RWPE1 (cell line): ENCODE measurements at places on chromosomes 16 and 17.
A peak's percentile ranks its signal among the peaks of the same experiment; 100 is the strongest.

DNA sequence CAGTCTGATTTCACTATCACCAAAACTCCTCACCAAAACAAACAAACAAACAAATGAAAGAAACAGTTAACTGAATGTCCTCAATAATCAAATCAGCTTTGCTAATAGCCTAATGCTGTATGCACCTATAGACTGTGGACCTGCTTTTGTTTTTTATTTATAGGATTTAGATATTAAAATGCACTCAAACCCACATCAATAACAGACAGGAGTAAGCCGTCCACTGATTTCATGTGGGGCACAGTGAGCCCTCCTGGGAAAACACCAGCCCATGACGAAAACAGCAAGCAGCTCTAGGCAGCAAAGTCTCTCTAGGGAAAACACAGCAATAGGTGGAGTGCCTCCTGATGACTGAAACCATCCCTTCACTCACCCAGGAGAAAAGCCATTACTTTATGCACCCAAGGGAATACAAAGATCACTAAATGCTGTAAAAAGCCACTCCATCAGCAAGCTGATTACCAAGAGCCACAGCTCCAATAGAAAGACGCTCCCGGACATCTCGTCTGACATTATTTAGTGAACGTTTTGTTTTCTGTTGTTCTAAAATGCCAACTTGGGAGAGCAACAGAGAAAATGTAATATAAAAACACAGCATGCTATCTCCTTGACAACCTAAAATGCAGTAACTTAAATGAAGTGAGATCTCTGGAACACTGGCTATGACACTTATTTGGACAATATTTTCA is 47.8 kb downstream of the ANKFY1 start:
- no peak for DNase-seq

DNA sequence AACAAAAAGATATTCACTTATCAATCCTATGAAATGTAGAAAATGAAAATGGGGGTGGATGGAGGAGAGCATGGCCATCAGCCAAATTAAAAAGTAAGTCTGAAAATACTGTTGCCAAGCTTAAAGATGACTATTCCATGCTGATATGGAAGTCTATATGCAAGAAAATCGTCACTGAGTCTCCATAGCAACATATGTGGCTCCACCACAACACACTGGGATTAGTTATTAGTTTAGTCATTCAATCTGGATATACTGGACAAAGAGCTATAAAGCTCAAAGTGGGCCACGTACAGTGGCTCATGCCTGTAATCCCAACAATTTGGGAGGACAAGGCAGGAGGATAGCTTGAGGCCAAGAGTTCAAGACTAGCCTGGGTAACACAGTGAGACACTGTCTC is 24.7 kb upstream of the PSMD7 start:
- no peak for DNase-seq

DNA sequence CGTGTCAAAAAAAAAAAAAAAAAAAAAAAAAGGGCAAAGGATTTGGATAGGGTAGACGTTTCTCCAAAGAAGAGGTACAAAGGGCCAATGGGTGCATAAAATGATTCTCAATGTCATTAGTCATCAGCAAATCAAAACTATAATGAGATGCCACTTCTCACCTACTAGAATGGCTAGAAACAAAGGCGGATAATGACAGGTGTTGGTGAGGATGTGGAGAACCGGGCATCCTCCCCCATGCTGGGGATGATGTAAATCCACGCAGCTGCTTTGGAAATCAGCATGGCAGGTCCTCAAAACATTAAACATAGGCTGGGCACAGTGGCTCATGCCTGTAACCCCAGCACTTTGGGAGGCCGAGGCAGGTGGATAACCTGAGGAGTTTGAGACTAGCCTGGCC is 9.4 kb downstream of the ITGAX start:
- no peak for DNase-seq

GRCh38 chr17:66126231-66126630 is 65.7 kb downstream of the CEP112 start:
- DNase-seq: no peak

GRCh38 chr17:36640836-36641235 is 39.5 kb downstream of the MRM1 start:
- DNase-seq: no peak

DNA sequence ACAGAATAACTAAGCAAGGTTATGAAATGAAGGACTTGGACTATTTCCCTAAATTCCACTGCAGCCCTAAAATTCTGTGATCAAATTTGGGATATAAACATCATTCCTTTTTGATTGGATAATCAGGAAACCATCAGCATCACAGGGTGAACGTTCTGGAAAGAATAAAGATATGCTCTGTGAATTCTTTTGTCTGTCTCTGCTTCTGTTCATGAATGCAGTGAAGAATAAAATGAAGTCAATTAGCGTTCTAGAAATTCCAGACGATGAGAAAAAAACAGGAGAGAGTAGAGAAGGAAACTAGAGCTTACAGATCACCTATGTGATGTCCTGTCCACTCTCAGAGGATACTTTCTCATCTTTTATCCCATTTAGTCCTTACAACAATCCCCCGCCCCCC is 295.1 kb upstream of the SOX9 start:
- DNase-seq: no peak

GRCh38 chr17:50263331-50264262 is 10.7 kb upstream of the TMEM92 start:
- DNase-seq: no peak

DNA sequence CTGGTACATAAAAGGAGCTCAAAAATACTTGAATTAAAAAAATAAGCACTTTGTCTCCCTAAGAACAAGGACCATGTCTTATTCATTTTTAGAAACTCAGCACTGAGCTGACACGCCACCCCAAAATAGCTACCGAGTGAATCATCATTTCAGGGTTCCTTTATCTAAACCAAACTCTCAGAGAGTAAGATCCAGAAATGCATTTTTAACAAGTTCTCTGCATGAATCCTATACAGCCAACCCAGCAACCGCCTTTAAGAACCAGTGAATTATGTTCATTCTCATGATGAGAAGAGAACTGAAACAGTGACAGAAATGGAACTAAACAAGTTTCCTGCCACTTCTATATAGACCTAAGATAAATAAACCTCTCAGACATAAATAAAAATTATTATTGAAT is 8.7 kb downstream of the C16orf87 start:
- no peak for DNase-seq

GRCh38 chr16:80733407-80733806 is 71.0 kb downstream of the CDYL2 start:
- no peak for DNase-seq

DNA sequence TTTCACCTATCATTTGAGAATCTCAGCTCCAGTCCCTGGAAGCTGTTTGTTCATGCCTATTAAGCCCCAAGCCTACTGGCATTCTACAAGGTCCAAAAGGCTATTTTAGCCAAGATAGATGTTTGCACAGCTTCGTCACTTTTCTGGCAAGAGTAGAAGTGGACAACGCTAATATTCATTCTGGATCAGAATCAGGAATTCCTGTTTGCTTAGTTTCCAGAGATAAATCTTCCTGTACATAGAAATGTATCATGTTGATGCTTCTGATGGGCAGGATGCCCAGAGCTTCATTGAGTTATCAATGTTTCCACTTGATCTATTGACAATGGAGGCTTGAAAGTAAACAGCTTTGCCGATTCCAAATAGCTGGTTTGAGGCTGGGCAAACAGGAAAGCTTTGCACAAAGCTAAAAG is 260.7 kb upstream of the CA10 start:
- no peak for DNase-seq

GRCh38 chr17:60741031-60741430 is 63.4 kb downstream of the BCAS3 start:
- DNase-seq: no peak

GRCh38 chr17:56715613-56716357 is 117.9 kb downstream of the C17orf67 start:
- DNase-seq: peak; percentile 76

DNA sequence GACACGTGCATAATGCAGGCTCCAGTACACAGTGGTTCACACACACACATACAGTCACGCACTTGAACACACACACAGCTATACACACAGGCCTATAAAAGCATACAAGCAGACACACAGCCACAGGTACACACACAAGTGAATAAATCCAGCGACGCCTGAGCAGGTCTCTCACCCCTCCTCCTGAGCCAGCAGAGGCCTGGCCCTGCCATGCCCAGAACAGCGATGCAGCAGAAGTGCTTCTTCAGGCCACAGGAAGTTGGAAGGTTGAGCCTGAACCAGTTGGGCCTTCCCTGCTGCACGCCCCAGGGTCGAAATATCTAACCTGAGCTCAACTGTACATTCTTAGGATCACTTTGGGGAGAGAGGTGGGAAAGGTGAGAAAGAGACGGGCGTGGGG is 7.3 kb upstream of the CD79B start:
- no peak for DNase-seq

- peak; percentile 43 for DNase-seq
Measured at GRCh38 chr17:67200727-67201301, 44.2 kb downstream of the HELZ start.

DNA sequence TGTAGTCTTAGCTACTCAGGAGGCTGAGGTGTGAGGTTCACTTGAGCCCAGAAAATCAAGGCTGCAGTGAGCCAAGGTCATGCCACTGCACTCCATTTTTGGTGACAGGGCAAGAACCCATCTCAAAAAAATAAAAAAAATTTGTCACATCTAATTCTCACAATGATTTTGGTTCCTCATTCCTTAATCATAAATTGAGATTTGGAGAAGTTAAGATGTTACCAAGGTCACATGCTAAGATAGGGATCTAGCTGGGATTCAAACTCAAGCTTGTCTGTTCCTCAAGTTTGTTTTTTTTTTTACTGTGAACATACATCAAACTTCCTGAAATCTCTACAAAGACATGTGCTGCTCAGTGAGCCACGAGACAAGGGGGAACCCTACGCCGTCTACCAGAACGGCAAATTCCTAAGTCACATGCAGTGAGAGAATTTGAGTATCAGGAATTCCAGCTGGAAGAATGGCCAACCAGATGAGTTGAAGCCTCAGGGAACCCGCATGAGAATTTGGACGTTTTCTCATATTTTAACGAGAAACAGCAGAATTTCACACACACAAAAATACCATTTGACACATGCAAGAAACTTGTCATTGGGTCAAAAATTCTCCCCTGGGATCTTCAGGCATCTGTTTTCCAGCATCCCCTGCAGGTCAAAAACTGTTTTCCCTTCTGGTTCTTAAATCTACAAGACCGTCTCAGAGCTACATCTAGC is 414.1 kb upstream of the GOT2 start:
- DNase-seq: no peak

DNA sequence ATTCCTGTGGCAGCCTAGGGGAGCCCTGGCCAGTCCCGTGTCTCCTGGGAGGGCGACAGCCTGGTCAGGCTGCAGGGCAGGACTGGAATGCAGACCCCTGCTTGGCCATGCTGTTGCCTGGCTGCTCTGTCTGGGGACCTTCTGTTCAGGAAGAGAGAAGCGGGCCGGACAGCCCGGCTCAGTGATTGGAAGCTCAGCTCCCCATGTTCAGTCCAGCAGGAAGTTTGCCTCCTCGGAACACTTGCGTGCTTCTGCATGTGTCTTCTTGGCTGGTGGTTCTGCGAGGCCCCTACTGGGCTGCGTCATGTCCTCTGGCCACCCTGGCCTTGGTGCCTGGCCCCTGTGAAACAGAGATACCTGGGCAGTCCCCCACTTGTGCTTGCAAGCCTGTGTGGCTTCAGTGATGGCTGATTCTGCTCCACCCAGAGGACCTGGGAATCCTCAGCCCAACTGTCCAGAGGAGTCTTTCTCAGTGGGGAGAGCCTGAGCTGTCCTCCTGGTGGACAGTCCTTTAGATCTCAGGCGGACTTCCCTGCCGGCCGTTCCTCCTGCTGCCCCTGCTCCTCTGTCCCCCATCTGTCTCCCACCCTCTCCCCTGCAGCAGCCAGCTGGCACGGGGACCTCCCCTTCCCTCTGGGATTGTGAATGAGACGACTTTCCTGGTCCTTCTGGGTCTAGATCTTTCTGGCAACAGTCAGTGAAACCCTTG is 279.5 kb downstream of the SEC14L1 start:
- no peak for DNase-seq

DNA sequence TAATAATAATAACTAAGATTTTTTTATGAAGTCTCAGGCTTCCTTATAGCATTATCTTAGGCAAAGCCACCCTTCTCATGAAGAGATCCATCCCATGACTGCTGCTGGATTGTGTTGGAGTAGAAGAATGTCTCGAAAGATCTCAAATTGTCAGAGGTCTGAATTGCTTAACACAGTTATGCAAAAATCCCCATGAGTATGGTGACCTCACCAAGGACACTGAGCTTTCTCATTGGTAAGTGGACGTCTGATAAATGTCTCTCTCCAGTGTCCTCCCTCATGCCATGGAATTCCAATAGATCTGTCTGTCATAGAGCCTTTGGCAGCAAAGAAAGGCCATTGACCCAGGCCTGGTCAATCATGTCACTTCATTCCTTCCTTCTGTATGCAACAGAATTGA is 264.5 kb downstream of the CDH11 start:
- DNase-seq: no peak

- DNase-seq: no peak
Measured at GRCh38 chr17:42187833-42188232, 2.6 kb upstream of the HCRT start.

DNA sequence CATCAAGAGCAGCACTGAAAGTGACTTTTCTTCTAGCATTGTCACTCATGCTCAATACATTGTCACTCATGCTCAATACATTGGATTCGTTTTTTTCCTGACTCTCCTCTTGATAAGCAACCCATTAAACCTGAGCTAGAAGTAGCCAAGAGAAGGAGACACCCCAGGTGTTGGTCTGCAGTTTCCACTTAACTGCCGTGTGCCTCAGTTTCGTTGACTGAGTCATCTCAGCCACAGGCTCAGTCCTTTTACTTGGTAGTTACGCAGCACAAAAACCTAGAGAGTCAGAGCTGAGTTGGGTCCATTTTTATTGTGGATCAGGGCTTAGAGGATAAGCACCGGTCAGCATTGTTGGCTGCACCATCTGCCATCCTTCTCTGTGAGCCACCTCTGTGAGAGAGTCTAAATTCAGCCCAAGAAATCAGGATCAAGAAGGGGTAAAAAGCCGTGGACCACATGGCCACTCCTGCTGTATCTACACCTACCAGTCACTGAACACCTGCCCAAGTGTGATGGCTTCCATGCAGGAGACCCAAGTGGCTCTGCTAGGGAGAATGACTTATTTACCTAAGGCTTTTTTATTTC is 11.3 kb downstream of the GINS2 start:
- DNase-seq: no peak

GRCh38 chr17:81310949-81311550 is 15.9 kb upstream of the SLC38A10 start:
- DNase-seq: no peak

DNA sequence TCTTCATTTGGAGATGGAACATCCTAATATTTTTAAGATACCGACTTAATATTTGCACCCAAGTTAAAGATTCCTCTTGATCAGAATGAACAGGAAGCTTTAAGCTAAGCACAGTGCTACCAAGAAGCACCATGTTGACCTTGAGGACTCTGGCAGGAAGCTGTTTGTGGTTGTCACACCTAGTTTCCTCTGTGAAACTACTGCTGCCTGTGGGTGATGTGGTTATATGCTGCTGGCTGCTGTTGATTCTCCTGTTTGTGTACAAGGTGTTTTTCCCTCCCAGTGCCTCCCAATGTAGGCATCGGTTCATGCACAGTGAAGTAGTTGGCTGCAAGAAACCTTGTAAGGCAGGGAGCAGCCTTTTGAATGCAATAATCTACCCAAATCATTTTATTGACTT is 23.4 kb downstream of the RBL2 start:
- DNase-seq: no peak
